ENCODE measurements at places on chromosomes 3 and 15.
A peak's percentile ranks its signal among the peaks of the same experiment; 100 is the strongest.

DNA sequence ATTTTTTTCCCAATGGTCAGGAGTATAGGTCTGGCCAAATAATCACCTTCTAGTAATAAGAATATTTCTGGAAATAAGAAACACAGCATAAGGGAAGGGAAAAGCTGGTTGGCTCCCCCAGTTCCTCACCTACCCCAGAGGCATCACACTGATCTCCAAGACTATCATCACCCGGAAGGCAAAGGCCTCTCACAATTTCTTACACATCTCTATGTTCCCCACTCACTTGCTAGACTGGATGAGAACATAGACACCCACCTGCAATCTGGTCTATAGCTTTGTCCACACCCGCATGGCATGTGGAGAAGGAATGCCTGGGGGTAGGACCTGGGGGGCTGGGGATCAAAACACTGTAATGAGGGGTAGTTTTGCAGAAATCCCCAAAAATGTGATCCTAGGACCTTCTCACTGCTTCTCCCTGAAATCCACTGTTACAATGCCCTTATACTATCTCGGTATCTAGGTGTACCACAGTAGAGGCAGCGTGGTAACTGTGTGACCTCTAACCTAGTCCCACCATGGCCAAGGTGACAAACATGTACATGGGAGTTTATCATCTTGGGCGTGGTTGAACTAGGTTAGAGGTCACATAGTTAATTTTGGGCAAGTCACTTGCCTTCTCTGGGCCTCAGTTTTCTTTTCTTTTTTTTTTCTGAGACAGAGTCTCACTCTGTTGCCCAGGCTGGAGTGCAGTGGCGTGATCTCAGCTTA, 29.5 kb upstream of the NRROS start:
- no peak for DNase-seq
- no peaks in the 10 kb centered on the region for H3K36me3 ChIP-seq
- no peak overlapping the region for H3K27ac ChIP-seq
- H3K27me3 ChIP-seq = no peaks in the 10 kb centered on the region

DNA sequence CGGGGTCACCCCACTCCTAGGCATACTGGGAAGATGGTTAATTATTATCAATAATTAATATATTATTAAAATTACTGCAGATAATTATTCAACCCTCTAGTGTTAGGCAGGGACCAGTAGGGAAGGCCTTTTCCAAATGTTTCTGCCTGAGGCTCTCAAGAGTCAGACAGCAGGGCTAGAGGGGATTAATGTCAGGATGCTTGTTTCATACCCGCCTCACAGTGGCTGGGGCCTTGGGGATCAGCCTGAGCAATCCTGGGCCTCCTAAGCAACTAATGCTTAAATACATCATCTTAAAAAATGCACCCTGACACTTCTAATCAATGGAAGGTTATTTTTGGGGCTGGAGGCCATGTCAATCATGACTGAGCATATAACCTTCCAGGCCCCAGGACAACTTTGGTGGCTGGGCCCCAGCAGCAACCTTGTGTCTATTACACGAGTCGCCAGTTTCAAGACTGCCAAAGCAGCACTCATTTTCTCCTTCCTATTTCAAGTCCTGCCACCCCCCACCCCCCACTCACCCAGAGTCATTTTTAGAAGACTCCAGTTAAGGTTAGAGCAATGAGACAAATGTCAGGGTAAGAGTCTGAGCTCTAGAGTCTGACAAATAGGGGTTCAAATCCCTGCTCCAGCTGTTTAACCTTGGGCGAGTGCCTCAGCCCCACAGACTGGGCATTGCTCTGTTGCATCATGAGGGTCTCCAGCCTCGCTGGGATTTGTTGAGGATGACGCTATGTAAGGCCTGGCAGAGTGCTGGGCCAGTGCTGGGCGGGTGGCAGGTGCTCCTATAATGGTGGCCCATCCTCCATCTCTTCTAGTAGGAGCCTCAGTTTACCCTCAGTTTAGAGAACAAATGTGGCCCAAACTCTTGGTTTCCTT, 6.1 kb downstream of the AMOTL2 start:
- H3K27ac ChIP-seq = peak overlapping the region; percentile 54
- peaks cover 27% of the 10 kb centered on the region for H3K36me3 ChIP-seq
- no peak for DNase-seq
- no peak overlapping the region for H3K4me3 ChIP-seq
- peaks cover 31% of the 10 kb centered on the region for H3K4me1 ChIP-seq

DNA sequence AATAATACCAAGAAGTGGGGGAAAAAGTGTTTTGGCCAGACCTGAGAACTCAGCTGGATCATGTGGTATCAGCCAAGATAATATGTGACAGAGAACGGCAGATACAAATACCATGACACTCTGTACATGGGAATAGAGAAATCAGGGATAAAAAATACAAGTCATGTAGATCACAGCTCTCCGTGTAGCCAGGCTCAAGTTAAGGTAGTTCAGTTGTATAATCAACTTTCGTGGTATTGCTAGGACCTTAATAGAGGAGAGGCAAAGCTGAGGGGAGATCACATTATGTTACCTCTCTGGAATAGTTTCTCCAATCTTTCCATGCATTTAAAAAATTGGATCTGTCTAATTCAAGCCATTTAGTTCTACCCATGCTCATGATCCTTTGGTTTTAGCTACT, 179.8 kb downstream of the GHSR start:
- H3K4me1 ChIP-seq = no peaks in the 10 kb centered on the region
- no peaks in the 10 kb centered on the region for H3K27me3 ChIP-seq
- no peak for DNase-seq
- no peak overlapping the region for H3K4me3 ChIP-seq
- H3K27ac ChIP-seq = no peak overlapping the region
- H3K36me3 ChIP-seq = no peaks in the 10 kb centered on the region

DNA sequence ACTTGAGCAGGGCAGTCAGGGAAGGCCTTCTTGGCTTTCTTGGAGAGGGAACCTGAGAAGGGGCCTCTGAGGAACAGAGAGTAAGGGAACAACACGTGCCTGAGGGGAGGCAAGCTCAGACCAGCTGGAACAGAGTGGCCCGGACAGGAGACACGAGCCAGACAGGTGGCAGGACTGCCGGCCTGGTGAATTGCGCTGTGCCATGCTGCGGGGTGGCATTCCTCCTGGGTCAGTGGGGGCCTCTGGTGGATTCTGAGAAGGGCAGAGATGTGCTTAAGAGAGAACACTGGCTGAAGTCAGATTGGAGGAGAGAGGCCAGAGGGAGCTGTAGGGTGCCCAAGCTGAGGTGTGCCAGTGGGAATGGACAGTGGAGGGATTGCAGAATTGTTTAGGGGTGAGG, 4.9 kb downstream of the CHAC1 start:
- no peak overlapping the region for H3K4me3 ChIP-seq
- H3K36me3 ChIP-seq = peaks cover 5% of the 10 kb centered on the region
- H3K27me3 ChIP-seq = no peaks in the 10 kb centered on the region
- DNase-seq = no peak
- H3K27ac ChIP-seq = no peak overlapping the region

DNA sequence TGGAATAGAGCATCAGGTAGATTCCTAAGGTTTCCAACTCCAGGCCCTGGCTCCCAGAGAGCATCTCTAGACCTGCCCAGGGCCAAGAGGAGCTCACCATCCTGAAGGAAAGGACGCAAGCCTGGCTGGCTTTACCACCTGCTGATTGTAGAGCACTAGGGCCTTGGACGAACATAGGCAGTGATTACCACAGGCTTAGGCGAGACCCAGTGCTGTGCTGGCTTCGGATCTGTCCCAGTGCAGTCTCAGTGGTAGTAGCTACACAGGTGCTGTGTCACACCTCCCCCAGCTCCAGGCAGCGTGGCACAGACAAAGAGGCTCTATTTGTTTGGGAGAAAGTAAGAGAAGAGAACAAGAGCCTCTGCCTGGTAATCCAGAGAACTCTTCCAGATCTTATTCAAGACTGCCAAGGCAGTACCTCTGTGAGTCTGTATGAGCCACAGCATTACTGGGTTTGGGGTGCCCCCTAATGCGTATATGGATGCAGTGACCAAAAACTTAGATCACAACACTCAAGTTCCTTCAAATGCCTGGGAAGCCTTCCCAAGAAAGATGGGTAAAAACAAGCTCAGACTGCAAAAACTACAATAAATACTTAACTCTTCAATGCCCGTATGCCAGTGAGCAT, 25.4 kb downstream of the ISG20 start:
- no peaks in the 10 kb centered on the region for H3K27me3 ChIP-seq
- no peaks in the 10 kb centered on the region for H3K4me1 ChIP-seq
- no peaks in the 10 kb centered on the region for H3K36me3 ChIP-seq
- no peak overlapping the region for H3K4me3 ChIP-seq
- DNase-seq = peak; percentile 42
- no peak overlapping the region for H3K27ac ChIP-seq

- DNase-seq = no peak
- H3K4me1 ChIP-seq = peaks cover 2% of the 10 kb centered on the region
- H3K4me3 ChIP-seq = no peak overlapping the region
- H3K27me3 ChIP-seq = no peaks in the 10 kb centered on the region
These were observed 28.1 kb upstream of the LHFPL4 start for GRCh38 chr3:9581742-9582141.

DNA sequence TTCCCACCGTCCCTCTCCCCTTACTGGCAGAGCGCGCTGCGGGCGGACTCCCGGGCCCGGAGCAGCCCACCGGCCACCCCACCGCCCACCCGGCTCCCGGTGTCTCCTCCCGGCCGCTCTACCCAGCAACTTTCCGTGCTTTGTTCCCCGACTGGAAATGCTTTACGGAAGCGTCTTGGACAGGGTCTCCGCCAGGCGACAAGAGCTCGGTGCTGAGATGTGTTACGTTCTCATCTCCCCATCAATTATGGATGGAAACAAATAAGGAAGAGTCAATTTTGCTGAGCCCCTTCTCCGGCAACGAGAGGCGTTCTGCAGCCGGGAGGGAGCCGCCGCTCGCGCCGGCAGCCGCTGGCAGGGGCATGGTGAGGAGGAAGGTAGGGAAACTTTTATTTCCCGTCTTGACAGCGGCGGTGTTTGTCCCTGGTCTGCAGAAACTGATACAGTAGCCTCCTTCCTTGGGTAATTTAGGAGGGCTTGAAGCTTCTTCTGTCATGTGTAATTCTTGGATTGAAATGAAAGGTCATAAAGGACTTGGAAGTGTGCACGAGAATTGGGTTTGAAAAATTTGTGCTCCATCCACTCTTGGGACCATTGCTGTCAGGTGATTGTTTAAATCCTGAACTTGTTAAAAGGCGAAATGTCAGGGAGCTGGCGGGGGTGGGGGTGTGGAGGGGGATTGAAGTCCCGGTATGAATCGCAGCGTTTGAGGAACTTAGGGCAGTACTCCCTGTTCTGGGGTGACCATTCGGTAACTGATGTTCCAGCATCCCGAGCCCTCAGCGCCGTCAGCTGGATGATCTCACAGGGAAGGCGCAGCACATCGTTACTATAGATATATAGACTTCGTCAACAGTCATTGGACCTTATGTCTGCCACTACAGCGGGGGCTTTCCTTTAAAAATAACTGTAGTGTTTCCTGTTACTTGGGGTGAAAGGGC, 1.5 kb downstream of the SEMA6D start:
- DNase-seq = no peak
- H3K27me3 ChIP-seq = no peaks in the 10 kb centered on the region
- H3K4me1 ChIP-seq = peaks cover 8% of the 10 kb centered on the region

DNA sequence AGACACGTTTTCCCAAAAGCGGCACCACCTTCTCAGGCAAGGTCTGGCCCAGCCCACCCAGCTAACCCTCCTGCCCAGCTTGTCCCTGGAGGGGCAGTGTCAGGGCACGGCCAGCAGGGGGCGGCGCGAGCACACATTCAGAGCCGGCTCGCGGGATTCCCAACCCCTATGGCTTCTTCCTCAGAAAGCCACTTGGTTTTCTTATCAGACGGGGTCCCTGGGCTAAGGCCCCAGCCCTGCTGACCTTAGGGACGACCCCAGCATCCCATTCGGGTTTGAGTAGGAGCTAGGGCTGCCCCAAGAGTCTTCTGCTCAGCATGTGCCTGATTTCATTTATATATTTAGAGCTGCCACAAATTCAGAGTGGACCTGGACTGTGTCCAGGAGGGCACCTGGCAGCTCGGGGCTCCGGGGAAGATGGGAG, 14.5 kb downstream of the RLBP1 start:
- H3K4me3 ChIP-seq = no peak overlapping the region
- H3K36me3 ChIP-seq = no peaks in the 10 kb centered on the region
- H3K27ac ChIP-seq = no peak overlapping the region
- H3K4me1 ChIP-seq = no peaks in the 10 kb centered on the region
- no peaks in the 10 kb centered on the region for H3K27me3 ChIP-seq

DNA sequence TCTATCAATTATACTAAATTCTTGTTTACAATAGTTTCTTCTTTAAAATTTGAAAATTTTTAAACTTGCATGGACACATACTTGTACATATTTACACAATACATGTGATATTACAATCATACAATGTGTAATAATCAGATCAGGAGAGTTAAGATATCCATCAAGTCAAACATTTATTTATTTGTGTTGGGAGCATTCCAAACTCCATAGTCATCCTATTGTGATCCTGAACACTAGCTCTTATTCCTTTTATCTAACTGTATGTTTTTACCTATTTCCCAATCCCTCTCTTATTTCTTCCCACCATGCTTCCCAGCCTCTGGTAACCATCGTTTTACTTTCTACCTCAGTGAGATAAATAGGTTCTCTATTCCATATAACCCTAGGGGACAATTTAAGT, 1219.2 kb downstream of the ZPLD1 start:
- H3K4me3 ChIP-seq = no peak overlapping the region
- no peaks in the 10 kb centered on the region for H3K36me3 ChIP-seq
- H3K4me1 ChIP-seq = no peaks in the 10 kb centered on the region
- no peak for DNase-seq
- H3K27me3 ChIP-seq = no peaks in the 10 kb centered on the region
- no peak overlapping the region for H3K27ac ChIP-seq

DNA sequence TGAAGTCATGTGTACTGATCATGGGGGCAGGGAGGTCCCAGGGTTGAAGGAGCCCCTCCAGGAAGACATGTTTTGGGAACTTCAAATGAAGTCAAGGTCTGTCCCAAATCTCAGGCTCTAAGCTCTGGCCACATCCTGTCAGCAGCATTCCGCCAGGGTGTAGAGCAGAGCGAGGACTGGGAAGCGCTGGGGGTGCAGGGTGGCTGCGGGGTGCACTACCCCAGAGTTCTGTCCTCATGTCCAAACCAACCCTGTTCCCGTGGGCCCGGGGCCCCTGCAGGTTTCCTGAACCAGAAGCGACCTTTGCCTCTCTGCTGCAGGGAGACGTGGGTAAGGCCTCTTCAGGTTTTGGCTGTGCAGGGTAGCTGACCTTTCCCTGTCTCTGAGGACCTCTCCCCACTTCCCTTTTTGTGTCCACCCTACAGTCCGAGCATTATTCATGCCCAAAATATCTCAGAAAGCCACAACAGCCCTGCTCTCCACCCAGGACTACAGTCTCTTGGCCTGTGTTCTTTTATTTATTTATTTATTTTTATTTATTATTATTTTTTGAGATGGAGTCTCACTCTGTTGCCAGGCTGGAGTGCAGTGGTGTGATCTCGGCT, 26.6 kb upstream of the FLNB start:
- no peak overlapping the region for H3K27ac ChIP-seq
- H3K4me1 ChIP-seq = peaks cover 7% of the 10 kb centered on the region
- H3K27me3 ChIP-seq = no peaks in the 10 kb centered on the region
- no peak overlapping the region for H3K4me3 ChIP-seq
- DNase-seq = no peak

All from mesendoderm (in vitro differentiated cells).